ENCODE measurements at places on chromosomes 2 and 18.
A peak's percentile ranks its signal among the peaks of the same experiment; 100 is the strongest.

DNA sequence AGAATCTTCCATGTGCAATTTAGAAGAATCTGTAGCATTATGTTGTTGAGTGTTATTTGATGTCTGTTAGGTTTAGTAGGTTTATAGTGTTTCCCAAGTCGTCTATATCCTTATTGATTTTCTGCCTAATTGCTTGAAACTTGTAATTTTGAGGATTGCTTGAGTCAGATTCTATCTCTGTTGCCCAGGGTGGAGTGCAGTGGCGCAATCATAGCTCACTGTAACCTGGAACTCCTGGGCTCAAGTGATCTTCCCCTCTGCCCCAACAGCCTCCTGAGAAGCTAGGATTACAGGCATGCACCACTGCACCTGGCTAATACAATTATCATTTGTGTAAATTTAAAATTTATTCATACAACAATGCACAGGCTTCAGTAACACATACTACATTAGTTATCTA, 3.1 kb upstream of the TCF23 start:
- DNase-seq = peak; percentile 51

GRCh38 chr2:143933946-143934569, 585.9 kb downstream of the ZEB2 start:
- DNase-seq = no peak

DNA sequence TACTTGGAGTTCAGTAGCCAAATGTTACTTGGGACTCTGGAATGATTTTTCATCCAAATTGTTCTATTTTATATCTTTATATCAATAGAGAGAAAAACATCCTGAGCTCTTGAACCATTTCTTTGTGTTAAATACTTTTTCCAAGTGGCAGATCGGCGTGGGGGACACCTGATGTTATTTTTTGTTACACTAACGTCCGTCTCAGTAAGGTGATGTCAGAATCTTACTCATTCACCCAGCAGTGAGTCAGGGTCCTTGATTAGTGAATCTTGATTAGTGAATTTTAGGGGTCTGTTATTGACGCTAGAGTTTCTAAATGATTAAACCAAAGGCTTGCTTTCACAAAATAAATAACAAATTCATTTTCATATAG, 1.7 kb downstream of the MIB1 start:
- DNase-seq = peak; percentile 27

DNA sequence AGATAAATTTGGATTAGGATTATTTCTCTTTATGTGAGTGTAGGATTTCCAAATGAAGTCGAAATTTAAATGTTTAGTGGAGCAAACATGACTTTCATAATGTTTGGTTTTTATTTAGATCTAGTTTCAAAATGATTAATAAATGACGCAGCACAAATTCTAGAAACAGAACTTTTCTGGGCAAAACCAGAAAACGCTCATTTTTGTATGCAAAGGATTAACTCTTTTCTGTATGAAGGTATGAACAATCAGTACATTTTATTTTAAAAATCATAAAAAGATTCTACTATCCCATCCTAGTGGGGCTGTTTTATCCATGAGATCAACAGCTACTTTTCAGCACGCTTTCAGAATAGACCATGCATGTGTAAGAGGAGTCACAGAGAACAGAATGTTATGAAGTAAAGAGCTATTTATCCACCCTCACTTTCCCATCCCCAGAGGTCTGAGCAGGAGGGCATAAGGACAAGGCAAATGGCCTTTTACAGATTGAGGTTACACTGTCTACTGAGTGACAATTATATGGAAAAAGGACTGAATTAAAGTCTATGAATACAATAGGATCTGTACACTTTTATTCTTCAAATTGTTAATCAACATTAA, 270.8 kb downstream of the ZEB2 start:
- no peak for DNase-seq

GRCh38 chr18:42474577-42474976, 519.5 kb downstream of the PIK3C3 start:
- no peak for DNase-seq

GRCh38 chr18:33010149-33010548, 237.3 kb upstream of the KLHL14 start:
- DNase-seq = no peak

GRCh38 chr2:120316528-120317179, 29.3 kb upstream of the INHBB start:
- DNase-seq = no peak

DNA sequence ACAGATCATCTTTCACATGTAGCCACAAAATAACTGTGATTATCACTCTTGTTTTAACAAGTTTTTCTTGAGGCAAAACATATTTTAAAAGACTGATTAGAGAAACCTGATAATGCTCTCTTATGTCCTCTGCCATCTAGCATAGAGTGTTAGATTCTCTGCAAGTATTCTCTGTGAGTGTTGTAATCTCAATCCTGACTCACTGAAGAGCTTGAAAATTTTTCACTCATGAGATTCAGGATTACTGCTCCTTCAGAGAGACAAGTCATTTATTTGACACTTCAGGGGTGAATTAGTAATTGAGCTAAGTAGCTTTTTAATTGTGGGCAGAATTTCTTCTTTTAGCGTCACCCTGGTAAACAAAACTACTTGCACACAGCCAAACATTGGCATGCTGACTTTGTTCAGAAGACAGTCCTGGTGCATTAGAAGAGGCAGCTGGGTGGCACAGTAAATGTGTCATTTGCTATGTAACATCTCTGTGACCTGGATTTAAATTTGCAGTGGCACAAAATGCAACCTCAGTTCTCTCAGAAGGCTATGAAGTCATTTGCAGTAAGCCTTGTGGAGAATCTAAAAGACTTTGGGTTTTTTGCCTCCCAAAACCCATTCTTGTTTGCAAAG, 172.9 kb downstream of the LRP1B start:
- no peak for DNase-seq

- no peak for DNase-seq
These were observed 29.3 kb downstream of the UBE2F start for GRCh38 chr2:237996021-237996593.

GRCh38 chr2:214566457-214566856, 155.6 kb downstream of the VWC2L start:
- DNase-seq = no peak

- no peak for DNase-seq
These were observed 8.3 kb upstream of the RHOB start for GRCh38 chr2:20438334-20439192.

DNA sequence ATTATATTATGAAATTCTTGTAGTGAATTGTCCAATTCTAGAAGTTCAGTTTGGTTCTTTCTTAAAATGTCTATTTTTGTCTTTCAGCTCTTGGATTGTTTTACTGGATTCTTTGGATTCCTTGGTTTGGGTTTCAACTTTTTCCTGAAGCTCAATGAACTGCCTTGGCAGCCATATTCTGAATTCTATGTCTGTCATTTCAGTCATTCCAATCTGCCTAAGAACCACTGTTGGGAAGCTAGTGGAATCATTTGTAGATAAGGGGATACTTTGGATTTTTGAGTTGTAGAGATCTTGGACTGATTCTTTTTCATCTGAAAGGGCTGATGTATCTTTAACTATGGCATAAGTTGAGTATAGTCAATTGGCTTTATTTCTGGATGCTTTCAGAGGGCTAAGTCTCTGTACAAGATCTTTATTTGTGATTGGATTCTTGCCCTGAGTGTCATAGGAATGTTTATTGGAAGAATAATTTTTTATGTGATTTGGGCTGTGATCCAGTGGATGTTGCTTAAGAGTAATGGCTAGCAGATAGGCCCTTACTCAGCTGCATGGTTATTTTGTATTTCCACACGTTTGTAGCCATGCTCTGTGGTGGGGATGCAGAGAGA, 42.3 kb downstream of the SERPINB7 start:
- DNase-seq = no peak

GRCh38 chr2:239605976-239606375, 205.2 kb upstream of the HDAC4 start:
- no peak for DNase-seq

GRCh38 chr18:61738488-61738887, 154.3 kb downstream of the RNF152 start:
- DNase-seq = no peak

DNA sequence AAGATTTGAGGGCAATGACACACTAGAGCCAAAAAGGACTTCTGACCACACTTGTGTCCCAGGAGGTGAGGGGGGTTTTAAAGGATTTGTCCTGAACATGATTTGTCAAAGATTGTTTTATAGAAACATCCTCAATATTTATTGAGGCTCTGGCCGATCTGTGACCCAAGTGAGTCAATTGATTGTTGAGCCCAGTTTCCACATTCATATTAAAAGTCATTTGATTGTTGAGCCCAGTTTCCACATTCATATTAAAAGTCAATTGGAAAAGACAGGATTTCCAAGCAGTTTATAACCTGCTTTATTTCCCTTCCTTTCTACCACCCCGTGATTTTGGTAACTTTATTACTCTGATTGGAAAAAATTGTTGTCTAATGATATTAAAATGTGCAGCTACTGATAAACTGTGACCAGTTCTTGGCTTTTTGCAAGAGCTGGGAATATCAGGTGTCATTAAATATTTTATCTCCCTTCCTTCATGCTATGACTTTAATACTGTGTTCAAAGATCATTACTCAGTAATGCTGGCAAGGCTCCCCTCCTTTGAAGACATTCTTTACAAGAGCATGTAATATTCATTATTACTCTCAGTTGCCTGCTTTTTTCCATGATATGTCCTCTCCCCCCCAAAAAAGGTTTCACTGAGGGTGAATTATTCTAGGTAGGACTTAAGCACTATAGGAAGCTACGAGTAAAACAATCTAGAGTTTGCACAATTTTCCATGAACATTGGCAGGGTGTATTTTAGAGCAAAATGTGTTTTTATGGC, 75.3 kb downstream of the HRH4 start:
- DNase-seq = no peak

DNA sequence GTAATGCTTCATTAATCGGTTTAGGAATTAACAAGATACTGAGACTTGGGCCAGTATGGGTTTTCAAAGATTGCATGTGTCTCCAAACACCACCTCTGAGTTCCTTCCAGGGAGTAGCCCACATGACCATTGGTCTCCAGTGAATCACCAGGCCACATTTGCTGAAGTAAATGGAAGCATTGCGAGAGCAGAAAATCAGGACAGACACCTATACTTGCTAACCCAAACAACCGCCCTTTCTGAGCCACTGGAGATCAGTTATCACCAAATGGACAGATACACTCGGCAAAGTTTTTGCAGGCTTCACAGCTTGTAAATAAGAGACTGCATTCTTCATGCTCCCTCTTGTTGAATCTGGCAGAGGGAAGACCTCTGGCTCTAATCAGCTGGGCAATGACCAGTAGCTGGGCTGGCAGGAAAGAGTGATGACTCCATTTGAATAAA, 40.9 kb downstream of the GATA6 start:
- no peak for DNase-seq

DNA sequence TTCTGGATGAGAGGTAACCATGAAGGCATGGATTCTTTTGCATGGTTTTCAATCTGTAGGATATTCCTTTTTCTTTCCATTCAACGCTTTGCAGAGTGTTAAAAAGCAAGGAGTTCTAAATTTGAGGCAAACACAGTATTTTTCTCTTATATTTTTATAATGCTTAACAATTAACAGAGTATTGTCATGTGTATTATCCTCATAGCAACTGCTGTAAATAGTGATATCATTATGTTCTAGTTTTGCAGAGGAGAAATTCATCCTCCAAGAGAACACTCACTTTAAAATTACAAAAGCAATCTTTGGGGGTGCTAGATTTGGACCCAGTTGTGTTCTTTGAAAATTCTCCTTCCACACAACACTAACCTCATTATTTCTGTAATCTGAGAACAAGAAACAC, 58.7 kb downstream of the RDH14 start:
- no peak for DNase-seq
